Activated T-helper 1 cell treated with Interleukin-2 at 50 U/mL for 16 hours (primary cell): ENCODE measurements at places on chromosomes 5 and 9.

DNA sequence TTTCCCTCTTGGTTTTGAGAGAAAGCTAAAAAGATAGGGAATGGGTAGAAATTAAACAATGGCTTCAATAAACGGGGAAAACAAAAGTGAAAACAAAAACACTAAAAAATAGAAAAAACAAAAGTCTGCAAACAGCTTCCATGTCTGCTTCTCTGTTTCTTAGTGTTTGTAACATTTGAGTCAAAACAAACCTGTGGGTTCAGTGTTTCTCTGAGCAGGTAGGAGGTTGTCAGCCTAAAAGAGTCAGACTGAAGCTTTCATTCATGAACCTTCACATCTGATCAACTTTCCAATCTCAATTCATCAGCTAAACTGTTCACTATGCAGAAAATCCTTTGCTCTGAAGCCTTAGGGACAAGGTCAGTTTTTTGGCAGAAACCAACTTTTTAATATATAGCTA, 102.5 kb upstream of the ADAMTS16 start:
- no peak for DNase-seq

GRCh38 chr5:144547098-144547499, 376.4 kb downstream of the KCTD16 start:
- no peak for DNase-seq

GRCh38 chr9:97315550-97315949, 8.1 kb downstream of the CCDC180 start:
- no peak for DNase-seq

- no peak for DNase-seq
These were observed 27.3 kb downstream of the FOXE1 start for GRCh38 chr9:97880336-97880735.

DNA sequence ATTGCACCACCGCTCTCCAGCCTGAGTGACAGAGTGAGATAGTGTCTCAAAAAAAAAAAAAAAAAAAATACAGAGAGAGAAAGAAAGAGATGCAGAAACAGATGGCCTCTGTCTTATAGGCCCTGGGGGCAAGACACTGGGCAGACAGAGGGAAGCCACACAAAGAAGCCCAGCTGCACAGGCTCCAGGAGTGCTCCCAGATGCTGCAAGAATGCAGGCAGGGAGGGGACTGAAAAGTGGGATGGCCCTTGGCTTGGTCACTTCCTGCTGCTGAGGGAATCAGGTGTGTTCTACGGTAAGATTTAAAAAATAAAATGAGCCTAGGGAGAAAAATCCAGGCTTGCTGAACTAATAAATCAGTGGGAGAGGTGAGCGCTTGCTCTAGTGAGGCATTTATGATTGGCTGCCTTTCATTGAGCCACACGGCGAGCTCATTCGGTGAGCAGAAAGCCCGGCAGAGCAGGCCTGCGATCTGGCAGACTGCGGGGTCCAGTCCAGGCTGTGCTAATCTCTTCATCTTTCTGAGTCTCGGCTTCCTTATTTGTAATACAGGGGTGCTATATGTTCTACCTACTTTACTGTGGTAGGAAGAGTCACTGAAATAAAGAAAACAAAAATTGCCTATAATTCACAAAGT, 80.6 kb downstream of the RAD23B start:
- no peak for DNase-seq

DNA sequence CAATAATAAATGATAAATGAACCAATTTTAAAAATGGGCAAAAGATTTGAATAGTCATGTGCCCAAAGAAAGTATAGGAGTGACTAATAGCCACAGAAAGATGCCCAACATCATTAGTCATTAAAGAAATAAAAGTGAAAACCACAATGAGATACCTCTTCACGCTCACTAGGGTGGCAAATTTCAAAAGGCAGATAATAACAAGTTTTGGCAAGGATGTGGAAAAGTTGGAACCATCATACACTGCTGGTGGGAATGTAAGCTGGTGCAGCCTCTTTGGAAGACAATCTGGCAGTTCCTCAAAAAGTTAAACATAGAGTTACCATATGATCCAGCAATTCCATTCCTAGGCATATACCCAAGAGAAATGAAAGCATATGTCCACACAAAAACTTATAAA, 1819.8 kb downstream of the MAT2B start:
- DNase-seq, result no peak

DNA sequence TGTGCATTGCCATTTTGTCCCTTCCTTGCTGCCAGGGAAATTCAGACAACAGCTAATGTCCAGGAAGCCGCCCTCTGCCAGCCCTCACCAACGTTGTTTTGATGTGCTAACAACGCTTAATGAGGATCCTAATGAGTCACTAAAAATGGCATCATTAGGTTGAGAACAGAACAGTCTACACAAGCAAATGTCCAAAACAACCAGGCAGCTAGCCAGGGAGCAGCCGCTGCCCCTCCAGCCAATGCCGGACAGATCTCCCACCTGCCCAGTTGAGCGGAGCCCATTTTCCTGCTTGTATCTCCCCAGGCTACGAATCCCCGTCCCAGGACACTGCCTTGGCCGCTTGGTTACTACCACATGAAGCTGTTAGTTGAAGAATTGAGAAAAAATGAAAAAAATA, 40.4 kb upstream of the UNC5A start:
- no peak for DNase-seq

DNA sequence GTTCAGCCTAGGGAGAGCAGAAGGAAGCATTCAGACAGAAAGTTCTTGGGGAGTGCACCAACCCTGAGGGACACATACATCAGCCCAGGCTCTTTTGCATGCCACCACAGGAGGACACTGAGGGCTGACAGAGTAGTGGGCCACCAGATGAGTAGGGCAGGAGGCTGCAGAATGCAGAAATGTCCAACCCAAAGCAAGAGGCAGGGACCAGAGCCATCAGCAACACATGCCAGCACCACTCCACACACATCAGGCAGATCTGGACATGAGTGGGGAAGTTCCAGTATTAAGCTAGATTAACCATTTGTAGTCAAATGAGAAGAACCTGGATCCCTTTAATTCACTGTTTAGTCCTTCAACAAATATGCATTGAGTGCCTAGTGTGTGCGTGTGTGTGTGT, 35.7 kb upstream of the OTULINL start:
- DNase-seq, result no peak

DNA sequence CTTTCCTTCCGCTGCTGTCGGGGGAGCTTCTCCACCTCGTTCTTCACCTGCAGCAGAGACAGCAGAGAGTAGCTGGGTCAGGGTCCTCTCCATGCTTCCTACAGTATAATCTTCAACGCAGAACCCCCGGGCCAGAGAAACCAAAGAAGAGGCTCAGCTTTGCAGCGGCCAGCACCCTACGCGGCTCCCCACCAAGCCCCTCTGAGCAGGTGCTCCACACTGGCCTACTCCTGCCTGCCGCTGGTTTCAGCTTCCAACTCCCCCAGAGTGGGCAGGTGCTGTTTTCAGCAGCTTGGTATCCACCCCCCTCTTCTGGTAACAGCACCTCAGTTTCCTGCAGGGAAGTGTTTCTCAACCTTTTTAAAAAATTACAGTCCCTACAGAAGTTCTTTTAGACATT, 58.3 kb upstream of the FBXW11 start:
- DNase-seq, result no peak

- no peak for DNase-seq
These were observed 31.5 kb upstream of the ADRB2 start for GRCh38 chr5:148794729-148795561.

GRCh38 chr5:176131771-176132170, 106.5 kb upstream of the SIMC1 start:
- DNase-seq, result no peak

DNA sequence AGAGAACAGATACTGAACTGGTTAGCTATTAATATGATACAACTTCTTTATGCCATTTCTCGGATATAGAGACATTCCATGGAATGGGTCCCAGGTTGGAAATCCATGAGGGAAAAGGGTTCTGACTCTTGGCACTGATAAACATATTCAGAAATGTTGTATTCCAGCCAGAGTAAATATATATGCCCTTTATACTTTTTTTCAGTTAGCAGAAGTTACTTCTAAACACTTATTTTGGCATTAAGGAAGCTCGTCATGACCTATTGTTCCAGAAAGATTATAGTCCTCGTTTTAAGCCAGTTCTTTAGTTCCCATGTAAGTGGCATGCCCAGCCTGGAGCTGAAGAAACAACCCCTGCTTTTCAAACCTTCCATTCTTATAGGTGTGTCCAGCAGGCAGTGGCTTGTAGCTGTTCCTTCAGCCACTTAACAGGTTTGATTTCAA, 181.6 kb downstream of the CD180 start:
- DNase-seq, result no peak

- no peak for DNase-seq
These were observed 488.0 kb upstream of the CYLC2 start for GRCh38 chr9:102507044-102507687.

DNA sequence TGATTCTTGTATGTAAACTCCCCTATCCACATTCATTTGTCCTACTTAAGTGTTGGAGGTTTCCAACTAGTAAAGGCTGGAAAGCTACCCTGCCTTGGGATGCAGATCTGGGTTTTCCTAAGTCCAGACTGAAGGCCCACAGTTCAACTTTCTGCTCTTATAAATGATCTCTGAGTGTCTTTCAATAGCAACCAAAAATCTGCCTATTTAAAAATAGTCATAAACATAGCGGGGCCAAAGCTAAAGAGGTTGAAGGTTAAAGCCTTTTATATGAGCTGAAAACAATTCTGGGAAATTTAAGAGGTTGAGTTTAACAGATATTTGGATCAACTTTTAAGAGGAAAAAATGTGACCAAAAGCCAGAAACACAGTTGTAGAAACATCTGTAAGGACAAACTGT, 87.2 kb downstream of the NTRK2 start:
- no peak for DNase-seq

DNA sequence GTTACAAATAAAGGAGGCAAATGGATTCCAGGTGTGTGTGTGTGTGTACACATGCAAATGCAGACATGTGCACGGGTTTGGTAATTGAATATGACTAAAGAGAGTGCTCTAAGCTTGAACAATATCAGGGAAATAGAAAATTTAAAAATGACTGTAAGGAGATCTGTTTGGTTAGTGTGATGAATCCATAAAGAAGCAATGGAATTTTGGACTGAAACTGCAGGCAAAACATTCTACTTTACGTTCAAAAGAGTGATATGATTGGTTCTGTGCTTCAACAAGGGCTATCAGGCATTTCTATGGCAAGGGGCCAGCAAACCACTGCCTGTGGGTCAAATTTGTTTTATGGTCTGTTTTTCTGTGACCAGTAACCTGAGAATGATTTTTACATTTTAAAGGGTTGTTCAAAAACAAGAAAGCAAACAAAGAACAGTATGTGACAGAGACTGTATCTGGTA, 332.8 kb upstream of the KLF9 start:
- DNase-seq, result no peak

DNA sequence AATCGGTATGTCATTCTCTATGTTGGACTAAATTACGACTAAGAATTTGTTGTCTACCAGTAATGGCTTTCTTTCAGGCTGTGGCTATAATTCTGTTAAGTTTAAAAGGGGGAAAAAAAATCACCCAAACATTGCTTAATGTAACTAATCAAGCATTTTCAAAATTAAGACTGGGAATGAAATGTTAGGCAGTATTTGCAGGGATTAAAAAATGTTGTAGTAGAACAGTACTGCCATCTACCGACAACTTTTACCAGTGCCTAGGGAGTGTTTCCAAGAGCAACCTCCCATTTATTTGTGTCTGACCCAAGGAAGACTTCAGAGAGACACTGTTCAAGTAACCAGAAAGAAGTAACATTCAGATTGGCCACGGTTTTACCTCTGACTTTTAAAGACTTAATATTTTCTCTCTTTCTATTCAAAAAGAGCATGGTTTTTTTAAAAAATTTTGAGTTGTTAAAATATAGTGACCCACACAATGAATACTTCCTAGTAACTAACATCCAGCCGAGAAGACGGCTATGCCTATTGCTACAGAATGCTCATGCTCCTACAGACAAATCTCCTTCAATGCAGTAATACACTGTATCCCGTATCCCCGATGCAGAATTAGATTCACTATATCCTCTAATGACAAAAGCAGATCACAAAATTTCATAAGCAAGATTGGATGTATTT, 92.4 kb downstream of the ARL15 start:
- no peak for DNase-seq

DNA sequence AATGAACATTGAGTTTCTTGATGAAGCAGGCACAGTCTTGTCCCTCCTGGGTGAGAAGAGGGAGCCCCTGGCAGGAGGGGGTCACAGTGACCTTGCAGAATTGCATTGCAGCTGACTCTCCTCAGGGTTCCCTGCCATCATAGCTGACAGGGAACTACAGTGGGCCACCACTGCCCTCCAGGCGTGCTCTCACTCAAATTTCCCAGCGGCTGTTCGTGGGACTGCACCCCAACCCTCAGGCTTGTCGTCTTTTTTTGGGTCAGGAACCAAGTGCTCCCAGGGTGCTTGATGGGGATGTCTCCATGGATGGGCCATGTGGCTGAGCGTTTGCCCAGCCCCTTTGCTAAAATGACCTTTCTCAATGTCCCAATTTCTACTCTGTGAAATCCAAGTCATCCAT, 215.8 kb downstream of the MELK start:
- no peak for DNase-seq

- DNase-seq, result no peak
These were observed 142.7 kb downstream of the PRKACG start for GRCh38 chr9:68871236-68871635.

GRCh38 chr9:33731142-33731541, 64.2 kb upstream of the PRSS3 start:
- DNase-seq, result no peak

- DNase-seq, result no peak
These were observed 119.9 kb upstream of the ANKRD55 start for GRCh38 chr5:56352808-56353590.

- DNase-seq, result no peak
These were observed 341.6 kb upstream of the PIK3R1 start for GRCh38 chr5:67873935-67874334.

DNA sequence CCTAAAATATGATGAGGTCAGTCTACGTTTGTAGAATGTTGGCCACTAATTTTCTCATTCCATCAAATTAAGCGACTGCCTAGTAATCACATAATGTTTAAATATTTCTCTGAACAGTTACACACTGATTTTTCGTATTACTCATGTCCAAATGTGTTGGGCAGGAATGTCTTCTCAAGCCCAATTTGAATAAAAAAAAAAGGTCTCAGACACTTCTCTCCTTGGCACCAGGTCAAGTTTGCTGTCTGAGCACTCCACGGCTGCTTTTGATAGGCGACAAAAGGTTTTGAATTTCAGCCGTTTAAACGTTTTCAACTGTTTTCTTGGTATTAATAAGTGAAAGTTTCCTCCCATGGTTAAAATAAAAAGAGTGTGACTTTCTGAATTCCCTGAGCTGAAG, 542.1 kb downstream of the IRX1 start:
- no peak for DNase-seq

- DNase-seq, result no peak
These were observed 100.9 kb upstream of the IL6ST start for GRCh38 chr5:56095579-56096102.

GRCh38 chr5:143796125-143796524, 15.8 kb upstream of the HMHB1 start:
- DNase-seq, result no peak

- no peak for DNase-seq
These were observed 524.4 kb downstream of the PRR16 start for GRCh38 chr5:120988491-120988890.
